ENCODE measurements at places on chromosomes 2 and 18.

GRCh38 chr2:189517847-189518535, 62.6 kb downstream of the SLC40A1 start:
- DNase-seq, result no peak

DNA sequence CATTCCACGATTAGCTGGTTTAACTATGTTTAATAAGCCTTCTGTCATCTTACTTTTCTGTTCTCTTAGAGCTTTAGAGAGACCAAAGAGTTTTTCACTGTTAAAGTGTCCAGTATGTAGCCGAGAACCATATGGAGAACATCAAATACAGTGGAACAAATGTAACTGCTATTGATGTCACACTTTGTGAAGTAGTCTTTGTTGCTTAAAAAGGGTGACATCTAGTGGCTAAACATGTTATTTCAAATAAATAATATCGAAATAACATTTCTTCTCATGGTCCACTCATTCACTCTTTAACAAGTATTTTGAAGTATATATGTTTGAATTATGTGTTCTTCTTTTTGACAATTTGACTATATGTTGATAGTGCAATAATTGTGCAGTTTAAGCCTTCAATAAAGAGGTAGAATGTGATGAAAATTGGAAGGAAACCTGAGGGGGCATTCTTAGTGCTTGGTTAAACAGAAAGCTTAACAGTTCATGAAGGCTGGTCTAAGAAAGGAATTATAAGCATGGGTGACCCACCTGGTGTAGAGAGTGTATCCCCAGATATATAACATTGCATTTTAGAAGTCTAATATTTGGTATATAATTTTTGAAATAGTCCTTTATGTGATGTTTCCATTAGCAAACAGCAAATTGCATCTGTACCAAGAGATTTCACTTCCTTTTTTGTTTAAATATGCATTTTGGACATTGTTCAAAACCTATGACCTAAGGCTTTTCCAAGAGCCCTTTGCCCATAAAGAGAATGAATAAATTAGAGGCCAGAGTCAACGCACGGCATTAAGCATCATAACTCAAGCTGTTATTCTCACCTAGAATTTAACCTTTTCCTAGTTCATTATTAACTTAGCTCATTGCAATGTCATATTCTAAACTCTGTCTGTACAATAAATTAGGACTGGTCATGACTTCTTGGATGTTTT, 112.1 kb downstream of the KYNU start:
- DNase-seq, result peak; percentile 39

DNA sequence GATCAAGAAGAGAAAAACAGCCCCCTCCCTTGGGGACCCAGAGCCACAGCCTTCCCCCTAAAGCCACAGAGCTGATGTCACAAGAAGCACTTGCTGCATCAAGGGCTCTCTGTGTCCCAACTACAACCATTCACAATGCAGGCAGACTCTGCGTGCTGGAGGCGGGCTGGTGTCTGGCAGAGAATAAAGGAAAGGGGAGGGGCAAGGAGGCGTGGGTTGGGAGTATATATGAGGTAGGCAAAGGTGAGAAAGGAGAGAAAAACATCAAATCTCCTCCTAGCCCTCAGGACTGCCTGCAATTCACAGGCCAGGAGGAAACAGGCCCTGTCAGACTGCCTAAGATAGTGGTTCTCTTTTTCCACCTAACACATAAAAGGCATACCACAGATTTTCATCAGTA, 48.8 kb upstream of the IHH start:
- no peak for DNase-seq

GRCh38 chr2:7594211-7594610, 677.0 kb downstream of the RNF144A start:
- no peak for DNase-seq

GRCh38 chr2:124081154-124081716, 56.1 kb downstream of the CNTNAP5 start:
- DNase-seq, result no peak

DNA sequence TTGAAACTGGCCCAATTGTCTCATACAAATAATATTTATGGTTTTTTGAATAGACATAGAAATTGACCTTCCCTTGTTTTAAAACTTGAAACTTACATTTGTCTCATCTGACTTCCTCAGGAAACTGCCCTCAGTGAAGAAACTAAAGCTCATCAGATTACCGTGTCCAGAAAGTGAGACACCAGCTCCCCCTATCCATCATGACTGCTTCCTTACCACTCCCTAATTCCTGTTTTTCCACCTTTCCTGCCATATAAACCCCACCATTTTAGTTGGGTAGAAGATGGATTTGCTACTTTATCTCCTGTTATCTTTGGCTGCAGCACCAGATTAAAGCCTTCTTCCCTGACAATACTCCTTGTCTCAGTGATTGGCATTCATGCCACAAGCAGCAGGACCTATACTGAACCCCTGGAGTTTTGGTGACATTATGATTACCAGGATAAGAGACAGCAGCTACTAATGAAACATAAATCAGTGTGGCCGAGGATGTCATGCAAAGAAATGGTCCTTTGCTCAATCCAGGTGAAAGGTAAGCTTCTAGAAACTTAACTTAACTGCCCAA, 1627.6 kb upstream of the ZEB2 start:
- DNase-seq, result no peak

GRCh38 chr2:146576339-146577111, 1268.3 kb upstream of the ACVR2A start:
- no peak for DNase-seq

DNA sequence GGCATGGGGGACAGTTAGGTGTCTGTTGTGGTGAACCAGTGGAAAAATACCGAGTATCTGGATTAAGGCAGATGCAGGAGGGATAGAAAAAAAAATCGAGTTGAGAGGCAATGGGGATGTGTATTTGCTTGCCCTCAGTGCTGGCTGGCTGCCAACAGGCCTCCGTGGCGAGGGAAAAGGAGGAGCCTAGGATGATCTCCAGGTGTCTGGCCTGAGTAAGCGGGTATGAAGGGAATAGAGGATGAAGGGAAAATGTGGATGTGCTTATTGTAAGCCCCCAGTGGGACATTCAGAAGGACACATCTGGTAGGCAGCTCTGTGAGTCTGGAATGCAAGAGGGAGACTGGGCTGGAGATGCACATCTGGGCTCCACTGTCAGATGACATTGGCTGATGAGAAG, 22.8 kb downstream of the KCNS3 start:
- DNase-seq, result no peak

GRCh38 chr2:133711201-133711600, 142.9 kb upstream of the NCKAP5 start:
- no peak for DNase-seq

- DNase-seq, result no peak
Measured at GRCh38 chr2:134412639-134412999, 158.7 kb downstream of the MGAT5 start.

DNA sequence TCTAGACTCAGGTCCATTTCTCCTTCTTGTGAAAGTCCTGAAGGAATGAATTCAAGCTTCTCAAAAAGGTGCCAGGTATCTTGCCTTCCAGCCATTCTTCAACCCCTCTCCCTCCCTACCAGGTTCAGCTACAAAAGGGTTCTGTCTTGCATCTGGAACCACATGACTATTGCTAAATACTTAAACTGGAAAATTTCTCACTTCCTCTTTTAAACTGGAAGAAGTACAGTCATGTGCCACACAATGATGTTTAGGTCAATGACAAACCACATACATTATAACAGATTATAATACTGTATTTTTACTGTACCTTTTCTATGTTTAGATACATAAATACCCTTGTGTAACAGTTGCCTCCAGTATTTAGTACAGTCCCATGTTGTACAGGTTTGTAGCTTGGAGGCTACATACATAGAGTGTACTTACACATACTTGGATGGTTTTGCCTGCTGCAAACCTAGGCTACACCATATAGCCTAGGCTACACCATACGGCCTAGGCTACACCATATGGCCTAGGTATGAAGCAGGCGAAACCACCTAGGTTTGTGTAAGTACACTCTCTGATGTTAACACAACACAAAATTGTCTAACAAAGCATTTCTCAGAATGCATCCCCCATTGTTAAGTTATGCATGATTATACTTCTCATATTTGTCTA, 142.0 kb upstream of the DNMT3A start:
- DNase-seq, result no peak

- DNase-seq, result no peak
Measured at GRCh38 chr18:6648581-6648980, 80.9 kb upstream of the ARHGAP28 start.

GRCh38 chr18:48135436-48135966, 205.0 kb upstream of the SMAD2 start:
- no peak for DNase-seq

GRCh38 chr2:111117598-111118480, 2.9 kb upstream of the BCL2L11 start:
- no peak for DNase-seq

DNA sequence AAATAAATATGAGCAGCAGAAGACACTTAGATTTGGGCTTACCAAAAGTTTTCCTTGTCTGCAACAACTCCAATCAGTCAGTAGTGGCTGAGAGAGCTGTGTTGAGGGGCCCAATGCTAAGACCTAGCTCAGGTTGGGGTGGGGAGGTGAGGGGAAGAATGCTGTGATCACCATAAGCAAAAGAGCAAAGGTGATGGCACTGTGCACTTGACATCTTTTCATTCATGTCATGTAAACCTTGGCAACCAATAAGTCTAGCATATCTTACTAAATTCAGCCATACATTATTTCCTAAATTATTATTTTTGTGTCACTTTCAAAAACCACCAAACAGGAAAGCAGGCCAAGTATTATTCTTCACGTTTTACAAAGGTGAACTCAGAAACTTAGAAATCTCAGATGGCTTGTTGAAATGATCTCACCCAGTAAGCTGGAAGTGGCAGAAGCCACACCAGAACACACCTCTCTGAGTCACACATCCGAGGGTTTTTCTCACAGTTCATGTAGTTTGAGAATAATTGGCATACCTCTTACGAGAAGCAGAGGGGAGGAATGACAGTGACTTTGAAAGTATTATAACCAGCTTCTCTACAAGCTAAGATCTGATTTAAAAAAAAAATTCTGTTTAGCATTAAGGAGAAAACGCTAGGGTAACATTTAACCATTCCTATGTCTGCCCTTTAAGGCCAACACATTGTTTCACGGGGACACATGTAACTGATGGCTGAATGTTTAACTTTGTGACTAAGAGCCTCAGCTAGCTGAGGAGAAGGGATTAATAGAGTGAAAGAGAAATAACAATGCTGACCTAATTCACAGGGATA, 43.3 kb upstream of the SETBP1 start:
- no peak for DNase-seq

DNA sequence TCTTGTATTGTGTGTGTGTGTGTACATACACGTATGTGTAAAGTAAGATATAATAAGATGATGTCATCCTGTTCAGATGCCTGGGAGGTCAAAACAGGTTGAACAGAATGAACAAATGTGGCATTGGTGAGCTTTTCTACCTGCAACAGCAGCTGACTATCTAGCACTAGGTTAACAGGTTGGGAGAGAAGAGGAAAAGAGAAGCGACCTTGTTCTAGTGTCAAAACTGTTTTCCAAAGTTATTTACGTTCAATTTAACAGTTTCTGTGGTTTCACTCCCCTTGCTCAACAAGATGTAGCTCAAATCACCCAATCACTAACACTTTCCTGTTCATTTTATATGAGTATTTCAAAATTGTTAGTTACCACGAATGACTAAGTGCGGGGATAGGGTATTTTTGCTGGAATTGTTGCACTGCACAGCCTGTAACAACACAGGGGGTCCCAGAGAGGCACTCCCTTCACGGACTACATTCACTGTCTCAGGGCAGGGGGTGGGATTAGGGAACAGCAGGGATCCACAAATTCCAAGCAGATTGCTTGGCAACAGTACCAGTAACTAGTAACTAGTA, 67.5 kb upstream of the DTNB start:
- no peak for DNase-seq

DNA sequence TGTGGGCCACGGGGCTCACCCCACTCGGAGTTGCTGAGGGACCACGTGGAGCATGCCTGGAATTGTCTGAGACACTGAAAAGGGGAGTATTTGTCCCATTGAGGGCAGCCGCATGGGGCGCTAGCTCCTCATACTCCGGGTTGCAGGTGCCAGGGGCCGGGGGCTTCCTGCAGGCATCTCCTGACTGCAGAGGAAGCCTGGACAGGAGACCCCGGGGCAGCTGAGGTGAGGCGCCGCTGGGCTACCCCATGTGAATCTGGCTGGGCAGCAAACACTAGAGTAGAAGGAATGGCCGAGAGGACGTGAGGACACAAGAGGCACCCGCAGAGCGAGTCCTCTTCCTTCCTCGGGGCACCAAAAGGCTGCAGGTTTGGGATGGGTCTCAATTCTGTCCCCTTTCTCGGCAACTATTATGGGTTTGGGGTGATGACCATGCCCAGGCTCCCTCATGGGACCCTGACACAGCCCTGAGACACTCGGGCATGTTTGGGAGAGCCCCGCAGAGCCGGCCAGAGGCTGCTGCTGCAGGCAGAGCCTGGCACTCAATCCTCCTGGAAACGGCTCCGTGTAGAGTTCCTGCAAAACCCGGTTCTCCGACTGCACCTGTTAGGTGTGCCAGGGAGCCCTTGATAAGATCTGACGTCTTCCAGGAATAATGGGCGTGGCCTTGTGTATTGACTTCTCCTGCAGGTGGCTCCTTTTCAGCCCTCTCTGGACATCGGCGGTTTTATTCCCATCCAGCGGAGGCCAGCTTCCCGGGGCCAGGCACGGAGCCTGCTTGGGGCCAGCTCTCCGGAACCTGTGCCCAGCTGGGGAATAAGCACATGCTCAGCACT, 77.0 kb downstream of the CTIF start:
- DNase-seq, result no peak

GRCh38 chr2:182422864-182423263, 4.0 kb downstream of the PDE1A start:
- no peak for DNase-seq
